Hindlimb muscle (tissue), 1 donor: ENCODE measurements at places on chromosomes 3 and 15. TPM values are rescaled to one million over a fixed set of nuclear protein-coding genes. Genes with fewer than 3 reads are reported as not detected.

- DNase-seq: no peak
Measured at GRCh38 chr15:50183112-50183794, 1.3 kb downstream of the SLC27A2 start.

- no peak for DNase-seq
Measured at GRCh38 chr3:112132975-112133448, at the start of gene GCSAM. GCSAM (minus strand) TSS chr3:112133248; CDS start chr3:112133120, 128 bp downstream.

- DNase-seq: no peak
Measured at GRCh38 chr3:149941186-149941585, 29.5 kb downstream of the PFN2 start.

The GSK3B gene
- polyA plus RNA-seq: 28.4 TPM

DNA sequence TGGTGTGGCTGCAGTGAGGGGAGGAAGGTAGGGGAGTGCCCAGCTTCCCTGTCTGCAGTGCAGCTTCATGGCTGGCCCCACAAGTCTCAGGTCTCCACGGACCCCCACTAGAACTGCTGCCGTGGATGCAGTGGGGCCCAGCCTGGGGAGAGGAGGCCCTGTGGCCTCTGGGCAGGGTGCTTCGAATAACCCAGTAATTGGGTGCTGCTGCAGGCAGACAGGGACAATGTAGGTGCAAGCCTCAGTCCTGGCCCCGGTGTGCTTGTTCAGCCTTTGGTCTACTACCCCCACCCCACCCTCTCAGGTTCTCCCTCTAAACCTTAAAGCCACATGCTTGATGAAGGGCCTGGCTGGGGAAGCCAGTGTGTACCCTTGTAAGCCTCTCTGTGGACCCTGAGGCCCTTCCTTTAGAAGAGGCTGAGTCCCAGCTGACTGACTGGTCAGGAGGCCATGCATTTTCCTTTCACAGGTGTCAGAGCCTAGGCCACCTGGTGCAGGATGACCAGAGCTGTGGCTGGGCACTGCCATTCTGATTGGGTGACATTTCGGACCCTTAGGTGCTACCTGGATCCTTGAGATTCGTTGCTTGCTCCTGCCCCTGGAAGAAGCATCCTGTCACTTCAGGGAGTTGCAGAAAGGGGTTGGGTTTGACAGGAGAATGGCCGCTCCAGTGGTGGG is 21.1 kb upstream of the EXOG start:
- DNase-seq: no peak

- DNase-seq: no peak
Measured at GRCh38 chr3:52186729-52187128, 11.2 kb upstream of the ALAS1 start.

The SLC28A1 gene
- polyA plus RNA-seq: 0.32 TPM

DNA sequence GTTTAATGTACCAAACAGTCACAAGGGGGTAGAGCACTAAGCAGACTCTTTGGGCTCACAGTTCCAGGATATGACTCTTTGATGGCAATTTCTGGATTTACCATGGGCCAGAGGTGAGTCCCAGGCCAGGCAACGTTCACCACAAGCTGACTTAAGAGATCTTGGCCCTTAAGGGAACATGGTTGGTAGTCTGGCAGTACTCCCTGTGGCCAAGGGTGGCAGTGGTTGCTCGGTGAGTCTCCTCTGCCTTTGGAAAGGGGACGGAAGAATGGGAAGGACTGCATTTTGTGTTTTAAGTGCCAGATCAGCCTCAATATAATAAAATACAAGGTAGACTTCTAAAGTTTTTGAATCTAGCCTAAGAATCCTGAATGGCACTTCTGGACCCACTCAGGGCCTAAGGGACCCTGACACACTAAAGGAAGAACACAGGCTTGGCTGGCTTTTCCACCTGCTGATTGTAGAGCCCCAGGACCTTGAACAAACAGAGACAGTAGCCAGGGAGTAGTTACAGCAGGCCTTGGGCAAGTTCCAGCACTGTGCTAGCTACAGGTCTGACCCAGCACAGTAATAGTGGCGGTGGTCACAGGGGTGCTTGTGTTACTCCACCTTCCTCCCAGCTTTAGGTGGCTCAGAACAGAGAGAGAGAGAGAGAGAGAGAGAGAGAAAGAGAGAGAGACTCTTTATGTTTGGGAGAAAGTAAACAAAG is 730.7 kb upstream of the ALCAM start:
- no peak for DNase-seq

GRCh38 chr3:175059788-175060187 is 200.7 kb downstream of the NAALADL2 start:
- DNase-seq: no peak

GRCh38 chr3:156180077-156180476 is 59.7 kb downstream of the KCNAB1 start:
- no peak for DNase-seq

GRCh38 chr15:28932361-28932760 is 46.6 kb downstream of the APBA2 start:
- DNase-seq: no peak
